OCI-M1 (cell line): ENCODE measurements at places on chromosomes 12 and 14.

DNA sequence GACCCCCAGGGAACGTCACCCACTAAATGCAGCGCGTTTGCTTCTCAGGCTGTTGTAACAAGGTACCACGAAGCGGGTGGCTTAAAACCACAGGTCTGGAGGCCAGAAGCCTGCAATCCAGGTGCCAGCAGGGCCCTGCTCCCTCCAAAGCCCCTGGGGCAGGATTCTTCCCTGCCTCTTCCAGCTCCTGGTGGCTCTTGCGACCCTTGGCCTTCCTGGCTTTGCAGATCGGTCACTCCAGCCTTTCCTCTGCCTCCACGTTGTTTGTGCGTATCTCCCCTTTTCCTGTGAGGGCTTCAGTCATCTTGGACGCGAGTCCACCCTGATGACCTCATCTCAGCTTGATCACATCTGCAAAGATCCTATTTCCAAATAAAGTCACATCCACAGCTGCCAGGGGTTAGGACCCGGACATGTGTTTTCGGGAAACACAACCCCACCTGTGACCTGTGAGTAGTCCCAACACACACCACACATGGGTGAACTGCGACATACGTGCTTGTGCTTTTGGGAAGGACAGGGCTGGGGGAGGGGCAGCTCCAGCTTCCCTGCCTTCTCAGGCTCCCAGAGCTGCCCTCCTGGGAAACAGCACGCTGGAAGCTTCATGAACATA lies 114.5 kb upstream of the NCOR2 start:
- DNase-seq = no peak

DNA sequence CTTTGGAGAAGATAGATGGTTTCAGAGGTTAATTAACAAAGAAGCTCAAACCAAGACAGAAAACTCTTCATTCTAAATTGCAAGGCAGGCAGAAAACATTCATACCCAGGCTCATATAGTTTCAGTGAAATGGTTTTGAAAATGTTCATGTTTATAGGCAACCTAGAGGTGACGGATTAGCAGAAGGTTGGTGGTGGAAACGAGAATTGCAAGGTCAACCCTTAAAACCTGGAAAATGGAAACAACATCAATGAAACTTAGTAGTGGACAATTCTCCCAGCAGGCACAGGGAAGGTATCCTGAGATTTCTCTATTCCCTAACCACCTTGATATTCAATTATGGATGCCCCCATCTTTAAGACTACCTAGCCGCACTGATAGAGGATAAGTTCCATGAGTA lies 965 bp downstream of the CD163 start:
- DNase-seq = no peak

DNA sequence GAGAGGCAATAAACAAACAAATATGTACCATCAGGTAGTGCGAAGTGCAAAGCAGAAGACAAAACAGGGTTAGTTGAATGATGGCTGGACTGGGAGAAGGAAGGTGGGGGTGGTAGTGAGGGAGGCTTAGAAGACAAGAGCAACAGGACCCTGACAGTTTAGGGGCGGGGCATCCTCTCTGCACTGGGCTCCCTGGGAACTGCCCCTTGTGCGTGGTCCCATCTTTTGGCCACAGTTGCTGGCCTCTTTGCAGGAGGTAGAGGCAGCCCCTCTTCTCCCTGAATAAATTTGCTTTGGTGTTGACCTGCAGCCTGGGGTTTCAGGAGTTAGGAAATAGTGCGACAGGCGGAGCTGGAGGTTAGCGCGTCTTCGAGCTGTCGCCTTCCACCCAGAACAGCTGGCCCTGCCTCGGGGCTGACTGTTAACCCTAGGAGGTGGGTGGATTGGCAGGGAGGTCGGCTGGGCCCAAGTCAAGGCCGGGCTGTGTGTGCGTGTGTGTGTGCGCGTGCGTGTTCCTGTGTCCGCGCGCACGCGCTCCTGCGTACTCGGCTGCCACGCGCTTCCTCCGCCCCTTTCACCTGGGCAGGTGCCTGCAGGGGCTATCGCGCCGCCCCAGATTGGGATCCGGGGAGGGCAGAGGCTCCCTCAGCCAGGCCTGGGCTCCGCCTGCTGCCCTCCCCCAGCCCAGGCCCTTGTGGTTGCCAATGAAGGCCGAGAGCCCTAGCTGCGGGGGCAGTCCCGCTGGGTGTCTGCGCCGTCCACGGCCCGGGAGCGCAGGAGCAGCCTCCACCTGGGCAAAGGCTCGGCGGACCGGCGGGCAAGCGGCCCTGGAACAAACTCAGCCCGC lies 180.8 kb downstream of the ADCK1 start:
- DNase-seq = no peak

DNA sequence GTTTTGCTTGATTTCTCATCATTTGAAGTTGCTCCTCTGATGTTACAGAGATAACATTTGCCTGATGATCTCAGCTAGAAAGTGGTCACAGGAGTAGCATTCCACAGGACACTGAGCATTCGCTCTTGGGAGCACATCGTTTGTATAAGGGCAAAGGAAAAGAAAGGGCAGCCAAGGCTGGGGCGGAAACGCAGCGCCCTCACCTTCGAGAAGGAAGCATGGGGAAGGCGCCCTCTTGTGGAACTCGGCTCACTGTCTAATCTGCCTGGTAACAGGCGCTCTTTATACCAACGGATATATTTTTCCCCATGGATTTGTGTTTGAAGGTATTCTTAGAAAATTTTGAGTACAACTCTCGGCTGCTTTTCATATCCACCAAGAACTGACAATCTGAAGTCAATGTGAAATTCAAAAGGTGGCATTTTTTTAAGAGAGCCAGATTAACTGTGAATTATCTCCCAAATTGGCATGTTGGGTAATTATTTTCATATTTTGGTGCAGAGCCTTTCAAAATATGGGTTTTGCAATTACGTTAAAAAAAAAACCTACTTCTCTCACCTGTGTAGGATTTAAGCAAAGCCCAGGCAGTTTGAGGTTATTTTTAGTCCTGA lies 172.7 kb downstream of the CAND1 start:
- DNase-seq = peak; percentile 63

DNA sequence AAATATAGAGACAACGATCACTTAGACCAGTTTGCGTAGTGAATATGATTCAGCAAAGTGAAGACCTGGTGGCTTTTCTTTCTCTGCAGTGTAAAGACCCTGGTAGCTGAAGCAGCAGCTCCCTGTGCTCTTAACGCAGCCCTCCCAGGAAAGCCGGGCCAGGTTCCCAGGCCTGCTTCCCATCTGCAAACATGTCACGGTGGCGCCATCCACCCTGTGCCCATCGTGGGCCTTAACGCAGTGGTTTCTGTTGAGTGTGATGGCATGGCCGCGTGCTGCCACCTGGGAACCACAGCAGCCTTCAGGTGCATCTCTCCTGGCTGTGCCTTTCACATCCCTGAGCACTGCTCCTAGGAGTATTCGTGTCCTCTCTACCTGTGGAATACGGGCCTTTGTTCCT lies 71.5 kb downstream of the WDR20 start:
- no peak for DNase-seq

DNA sequence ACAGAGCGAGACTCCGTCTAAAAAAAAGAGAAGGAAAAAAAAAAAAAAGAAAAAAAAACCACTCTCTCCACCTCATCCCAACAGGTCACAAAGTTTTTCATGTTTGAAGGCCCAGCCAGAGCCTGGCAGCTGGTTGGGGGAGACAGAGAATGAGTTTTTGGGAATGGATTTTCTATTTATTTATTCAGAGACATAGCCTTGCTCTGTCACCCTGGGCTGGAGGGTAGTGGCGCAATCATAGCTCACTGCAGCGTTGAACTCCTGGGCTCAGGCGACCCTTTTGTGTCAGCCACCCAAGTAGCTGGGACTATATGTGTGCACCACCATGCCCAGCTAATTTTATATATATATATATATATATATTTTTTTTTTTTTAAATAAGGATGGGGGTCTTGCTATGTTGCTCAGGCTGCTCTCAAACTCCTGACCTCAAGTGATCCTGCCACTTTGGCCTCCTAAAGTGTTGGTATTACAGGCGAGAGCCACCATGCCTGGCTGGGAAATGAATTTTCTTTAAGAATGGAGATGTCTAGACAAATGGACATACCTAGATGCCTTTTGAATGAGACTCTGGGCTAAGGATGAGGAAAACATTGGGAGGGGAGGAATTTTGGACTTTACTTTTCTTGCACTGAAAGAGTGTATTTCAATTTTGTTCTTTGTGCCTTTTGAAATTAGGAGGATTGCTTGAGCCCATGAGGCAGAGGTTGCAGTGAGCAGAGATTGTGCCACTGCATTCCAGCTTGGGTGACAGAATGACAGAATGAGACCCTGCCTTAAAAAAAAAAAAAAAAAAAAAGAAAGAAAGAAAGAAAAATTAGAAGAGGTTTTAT lies 16.9 kb upstream of the PPP1R1A start:
- no peak for DNase-seq

DNA sequence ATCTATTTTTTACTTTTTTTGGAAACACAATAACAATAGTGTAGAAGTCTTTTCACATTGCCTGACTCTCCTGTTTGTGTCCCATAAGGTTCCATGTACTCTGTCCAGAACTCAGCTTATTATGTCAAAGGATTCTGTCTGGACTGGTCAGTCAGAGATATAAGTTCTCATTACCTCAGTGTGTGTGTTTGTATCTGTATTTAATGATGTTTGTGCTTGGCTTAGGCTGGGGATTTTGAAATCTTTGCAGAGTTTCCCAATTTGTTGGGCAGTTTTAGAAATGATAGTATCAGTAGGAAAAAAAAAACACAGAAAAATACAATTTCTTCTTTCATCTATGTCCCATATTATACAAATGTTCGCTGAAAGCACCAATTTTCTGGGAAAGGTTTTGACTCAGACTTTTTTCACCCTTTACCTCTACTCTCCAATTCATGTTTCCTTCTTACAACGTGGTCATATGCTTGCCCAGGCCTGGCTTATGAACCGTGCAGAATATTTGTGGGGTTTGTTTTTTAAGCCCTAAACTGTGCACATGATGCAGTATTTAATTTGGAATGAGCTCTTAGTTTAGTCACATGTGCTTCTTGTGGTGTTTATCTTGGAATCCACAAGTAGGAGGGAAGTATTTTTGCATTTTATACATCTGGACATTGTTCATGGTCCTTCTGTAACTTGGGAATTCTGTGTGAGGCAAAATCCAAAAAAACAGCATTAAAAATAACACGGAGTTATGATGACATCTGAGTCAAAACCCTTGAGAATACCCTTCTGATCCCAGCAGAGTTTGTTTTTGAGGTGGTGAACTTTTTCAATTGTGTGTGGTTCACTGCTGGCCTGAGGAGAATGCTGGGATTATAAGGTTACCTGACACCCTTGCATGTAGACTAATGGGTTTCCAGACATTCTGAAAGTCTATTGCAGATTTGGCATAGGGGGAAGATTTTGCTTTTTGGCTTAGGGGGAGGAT lies 121.2 kb downstream of the RAD51B start:
- DNase-seq = no peak

DNA sequence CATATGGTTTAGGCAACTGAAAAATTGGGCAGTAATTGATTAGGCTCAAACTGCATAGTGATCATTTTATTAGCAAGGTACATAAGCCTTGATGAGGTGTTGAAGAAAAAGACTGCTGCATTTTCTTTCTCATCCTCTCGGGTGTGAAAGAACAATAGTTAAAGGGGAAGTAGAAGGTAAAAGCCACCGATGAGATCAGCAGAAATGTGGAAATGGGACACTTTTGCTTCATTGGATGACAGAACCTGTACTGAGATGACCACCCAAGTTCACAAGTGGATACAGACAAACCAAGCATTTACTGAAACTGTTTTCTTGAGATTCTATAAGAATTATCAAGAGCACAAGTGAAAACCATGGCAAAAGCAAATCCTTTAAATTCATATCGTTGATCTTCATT lies 184.0 kb downstream of the TMX1 start:
- peak; percentile 1 for DNase-seq

GRCh38 chr14:92719890-92720323 lies 28.5 kb downstream of the LGMN start:
- no peak for DNase-seq

DNA sequence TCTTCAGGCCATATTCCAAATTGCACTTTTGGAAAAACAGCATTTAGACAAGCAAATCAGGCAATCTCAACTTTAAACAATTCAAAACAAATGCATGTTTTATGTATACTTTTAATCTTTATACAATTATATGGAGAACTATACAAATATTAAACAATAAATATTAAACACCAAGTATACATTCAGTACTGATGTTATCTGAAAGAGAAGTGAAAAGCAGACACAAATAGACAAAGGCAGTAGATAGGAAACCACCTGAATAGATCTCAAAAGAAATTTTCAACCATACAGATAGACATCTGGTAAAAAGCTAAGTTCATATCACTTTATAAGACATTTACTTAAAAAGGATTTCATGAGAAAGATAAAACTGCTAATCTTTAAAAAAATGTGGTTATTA lies 65.2 kb downstream of the ZC3H14 start:
- no peak for DNase-seq

DNA sequence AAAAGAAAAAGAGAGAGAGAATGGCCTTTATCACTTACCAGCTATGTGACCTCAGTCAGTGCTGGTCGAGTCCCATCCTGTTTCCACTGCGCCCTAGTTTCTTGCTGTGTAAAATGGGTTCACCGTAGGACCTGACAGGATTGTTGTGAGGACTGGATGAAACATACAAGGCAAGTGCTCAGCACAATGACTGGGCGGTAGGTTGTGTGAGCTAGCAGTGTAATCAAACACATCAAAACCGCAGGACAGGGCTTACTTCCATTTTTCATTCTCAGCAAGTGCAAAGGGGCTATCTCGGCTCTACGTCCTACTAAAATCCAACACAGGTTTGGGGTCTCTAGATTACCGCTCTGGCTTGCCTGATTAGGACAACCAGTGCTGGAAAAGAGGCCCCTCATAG lies 36.4 kb upstream of the ATXN2 start:
- peak; percentile 90 for DNase-seq

GRCh38 chr12:87801860-87802720 lies 227.1 kb downstream of the C12orf50 start:
- peak; percentile 24 for DNase-seq

GRCh38 chr12:65963862-65964240 lies 139.6 kb downstream of the HMGA2 start:
- DNase-seq = no peak

DNA sequence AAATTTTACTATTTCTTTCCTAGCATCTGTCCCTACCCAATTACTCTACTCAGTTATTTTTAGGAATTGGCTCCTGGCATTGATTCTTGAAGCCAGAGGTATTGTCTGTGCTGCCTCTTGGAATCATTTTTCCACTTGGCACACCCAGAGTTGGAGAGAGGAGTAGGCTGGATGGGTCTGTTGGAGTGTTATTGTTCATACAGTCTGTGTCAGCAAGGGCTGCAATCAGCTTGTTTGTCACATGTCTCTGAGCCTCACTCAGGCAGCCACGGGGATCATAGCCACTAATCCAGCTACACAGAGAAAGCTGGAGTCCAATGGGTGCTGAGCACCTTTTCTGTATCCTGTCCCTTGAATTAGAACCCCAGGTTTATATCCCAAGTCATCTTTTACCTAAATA lies 176.0 kb upstream of the DYRK2 start:
- DNase-seq = no peak
